ENCODE measurements at places on chromosomes 5 and 9. TPM values are rescaled to one million over a fixed set of nuclear protein-coding genes. Genes with fewer than 3 reads are reported as not detected.

The ANKRD55 gene
- 0.47 TPM for total RNA-seq

The SLC36A1 gene
- 7.2 TPM for total RNA-seq

GRCh38 chr9:110337727-110338126 is at the start of gene TXNDC8:
Gene TXNDC8, minus strand, starts transcription at chr9:110337863.
- DNase-seq: no peak

The FAT2 gene
- 0.10 TPM for total RNA-seq

- no peak for DNase-seq
Measured at GRCh38 chr9:137396227-137396626, 26.7 kb downstream of the EXD3 start.

- DNase-seq: no peak
Measured at GRCh38 chr9:81132318-81132717, 557.0 kb downstream of the TLE1 start.

The PRSS3 gene
- 26.8 TPM for total RNA-seq

DNA sequence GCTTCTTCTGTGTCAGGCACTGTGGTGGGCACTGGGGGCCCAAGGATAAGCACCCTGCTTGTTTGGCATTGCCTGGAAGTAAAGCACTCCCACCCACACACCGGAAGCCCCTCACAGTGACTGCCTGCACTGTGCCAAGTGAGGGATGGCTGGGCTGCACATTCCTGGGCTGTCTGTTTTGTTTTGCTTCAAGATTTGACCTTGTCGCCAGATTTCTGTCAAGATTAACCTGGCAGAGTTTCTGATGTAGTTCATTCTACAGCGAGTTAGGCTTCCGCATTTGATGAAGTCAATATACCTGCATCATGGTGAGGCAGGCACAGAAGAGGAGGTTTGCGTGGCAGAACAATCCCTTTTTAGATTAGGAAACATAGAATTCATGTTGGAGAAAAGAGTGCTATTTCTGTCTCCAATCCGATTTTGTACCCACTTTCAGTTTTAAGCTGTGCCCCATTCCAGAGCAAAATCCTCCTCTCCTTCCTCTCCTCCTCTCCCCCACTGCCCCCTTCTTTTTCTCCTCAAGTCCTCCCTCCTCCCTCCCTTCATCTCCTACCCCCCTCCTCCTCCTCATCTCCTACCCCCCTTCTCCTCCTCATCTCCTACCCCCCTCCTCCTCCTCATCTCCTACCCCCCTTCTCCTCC is 14.4 kb upstream of the BOD1 start:
- DNase-seq: no peak

GRCh38 chr9:3525096-3525835 is 535 bp downstream of the RFX3 start:
- DNase-seq: no peak

The SLC23A1 gene
- not detected for total RNA-seq

- peak; percentile 93 for DNase-seq
Measured at GRCh38 chr9:118529210-118529609, 825.0 kb downstream of the TLR4 start.

DNA sequence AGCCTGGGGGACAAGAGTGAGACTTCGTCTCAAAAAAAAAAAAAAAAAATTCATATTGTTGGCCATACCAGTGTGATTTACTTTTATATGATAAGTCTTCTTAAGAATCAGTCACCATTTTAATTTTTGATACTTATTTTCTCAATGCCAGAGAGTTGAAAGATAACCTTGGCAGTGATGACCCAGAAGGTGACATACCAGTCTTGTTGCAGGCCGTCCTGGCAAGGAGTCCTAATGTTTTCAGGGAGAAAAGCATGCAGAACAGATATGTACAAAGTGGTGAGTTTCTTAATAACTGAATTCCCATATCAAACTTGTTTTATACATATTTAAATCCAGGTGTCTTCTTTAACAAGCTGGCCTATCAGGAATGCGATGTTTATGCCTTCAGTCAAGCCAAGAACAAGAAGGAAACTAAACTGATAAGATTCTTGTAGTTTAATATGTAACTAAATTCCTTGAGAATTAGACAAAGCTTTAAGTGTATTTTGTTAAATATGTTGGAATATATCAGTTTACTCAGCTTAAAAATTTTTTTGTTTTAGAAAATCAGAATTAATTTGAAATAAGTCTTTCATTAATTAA is 81.5 kb downstream of the NIPBL start:
- no peak for DNase-seq

The PDE6A gene
- not detected for total RNA-seq

The CDC20B gene
- total RNA-seq: 0.23 TPM

DNA sequence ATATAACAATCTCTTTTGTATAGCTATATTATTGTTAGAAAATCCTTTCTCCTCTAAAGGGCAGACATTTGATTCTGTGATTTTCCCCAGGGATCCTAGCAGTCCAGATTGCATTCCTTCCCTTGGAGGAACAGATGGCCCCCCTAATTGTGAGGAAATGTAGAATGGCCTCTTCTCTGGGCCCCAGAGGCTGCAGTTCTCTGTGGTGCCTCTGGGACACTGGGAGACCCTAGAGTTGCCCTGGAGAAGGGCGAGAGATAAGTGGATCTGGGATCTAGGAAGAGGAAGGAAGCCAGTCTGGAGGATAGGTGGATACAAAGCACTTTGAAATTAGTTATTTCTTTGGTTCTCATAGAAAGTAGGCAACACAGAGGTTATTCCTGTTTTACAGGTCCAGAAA is 1.9 kb upstream of the HINT2 start:
- DNase-seq: no peak

DNA sequence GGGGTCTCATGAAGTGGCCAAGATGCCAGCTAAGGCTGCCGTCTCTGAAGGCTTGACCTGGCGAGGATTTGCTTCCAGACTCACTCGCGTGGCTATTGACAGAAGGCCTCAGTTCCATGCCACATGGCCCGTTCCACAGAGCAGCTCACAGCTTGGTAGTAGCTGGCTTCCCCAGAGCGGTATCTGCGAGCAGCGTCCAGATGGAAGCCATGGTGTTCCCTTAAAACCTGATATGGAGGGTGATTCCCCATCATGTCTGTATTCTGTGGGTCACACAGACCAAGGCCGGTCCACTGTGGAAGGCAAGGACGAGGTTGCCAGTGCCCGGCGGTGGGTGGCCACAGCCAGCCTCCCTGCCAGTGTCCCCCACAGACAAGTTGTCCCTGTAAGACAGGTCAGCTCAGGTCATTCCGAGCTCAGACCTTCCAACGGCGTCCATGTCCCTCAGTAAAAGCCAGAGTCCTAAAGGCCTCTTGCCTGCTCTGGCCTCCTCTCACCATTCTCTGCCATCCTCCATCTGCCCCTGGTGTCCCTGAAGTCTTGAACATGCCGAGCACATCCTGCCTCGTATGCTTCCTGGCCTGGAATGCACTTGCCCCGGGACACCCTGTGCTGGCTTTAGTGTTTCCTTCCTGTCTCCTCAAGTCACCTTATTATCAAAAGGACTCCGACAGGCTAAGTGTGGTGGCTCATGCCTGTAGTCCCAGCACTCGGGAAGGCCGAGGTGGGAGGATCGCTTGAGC is 61.3 kb upstream of the LRRTM2 start:
- no peak for DNase-seq

DNA sequence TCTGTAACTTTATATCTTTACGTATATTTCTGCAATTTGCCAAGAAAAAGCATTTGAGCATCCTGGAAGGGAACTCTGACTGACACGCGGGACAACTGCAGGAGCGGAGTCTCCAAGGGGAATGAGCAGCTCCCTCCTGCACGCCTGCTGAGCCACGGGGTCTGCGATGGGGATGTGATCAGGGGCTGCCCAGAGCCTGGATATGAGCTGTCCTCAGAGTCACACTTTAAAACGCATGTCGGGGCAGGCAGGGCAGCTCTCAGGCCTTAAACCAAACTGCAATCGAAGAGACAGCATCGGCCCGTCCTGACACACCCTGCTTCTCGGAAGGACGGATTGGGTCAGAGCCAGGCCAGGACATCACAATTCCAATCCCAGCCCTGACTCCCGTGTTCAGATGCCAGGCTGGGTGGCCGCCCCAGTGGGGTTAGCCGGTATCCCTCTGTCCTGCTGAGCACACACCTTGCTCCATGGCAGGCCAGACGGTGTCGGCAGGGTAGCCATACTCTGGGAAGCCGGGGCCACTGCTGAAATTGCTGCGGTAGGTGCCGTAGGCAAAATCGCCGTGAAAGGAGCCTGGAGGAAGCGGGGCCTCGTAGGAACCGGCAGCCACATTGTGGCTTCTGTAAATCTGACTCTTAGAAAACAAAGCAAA is 17.2 kb downstream of the SEC16A start:
- DNase-seq: no peak

DNA sequence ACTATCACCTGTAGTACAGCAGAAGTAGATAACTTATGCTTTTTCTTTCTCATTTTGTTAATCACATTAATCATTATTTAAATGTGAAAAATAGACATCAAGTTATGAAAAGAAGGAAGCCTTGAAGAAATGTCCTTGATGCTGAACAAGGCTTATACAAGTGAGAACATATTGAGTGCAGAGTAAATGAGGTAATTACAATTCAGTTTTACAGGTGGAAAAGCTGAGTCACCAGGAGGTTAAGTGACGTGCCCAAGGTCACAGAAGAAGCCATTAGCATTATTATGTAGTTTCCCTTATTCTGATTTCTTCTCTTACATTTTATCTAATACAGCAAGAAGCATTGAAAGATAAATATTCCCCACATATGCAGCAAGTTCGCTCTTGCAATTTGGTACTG is 998.5 kb upstream of the CDH6 start:
- no peak for DNase-seq

DNA sequence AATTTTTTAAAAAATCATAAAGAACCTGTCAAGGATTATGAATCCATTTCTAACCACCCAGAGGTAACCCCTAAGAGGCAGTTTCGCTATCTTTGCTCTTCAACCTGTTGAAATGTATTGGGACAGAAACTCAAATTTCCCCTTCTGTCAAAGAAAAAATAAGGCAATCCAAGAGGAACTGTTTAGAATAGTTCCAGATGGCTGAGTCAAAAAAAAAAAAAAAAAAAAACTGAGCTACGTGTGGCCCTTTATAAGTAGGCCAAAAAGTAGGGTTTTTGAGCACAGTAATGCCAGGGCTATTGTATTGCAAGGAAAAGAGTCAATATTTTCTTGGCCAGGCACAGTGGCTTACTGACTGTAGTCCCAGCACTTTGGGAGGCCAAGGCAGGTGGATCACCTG is 94.9 kb downstream of the RAD23B start:
- no peak for DNase-seq

Data from glomerular endothelial cell (primary cell).